Activated CD4-positive, CD25-positive, alpha-beta regulatory T cell treated with anti-CD3 and anti-CD28 coated beads, Interleukin-2, amount 50 U/mL, for 24 hours (primary cell): ENCODE measurements at places on chromosomes 12 and 14.

DNA sequence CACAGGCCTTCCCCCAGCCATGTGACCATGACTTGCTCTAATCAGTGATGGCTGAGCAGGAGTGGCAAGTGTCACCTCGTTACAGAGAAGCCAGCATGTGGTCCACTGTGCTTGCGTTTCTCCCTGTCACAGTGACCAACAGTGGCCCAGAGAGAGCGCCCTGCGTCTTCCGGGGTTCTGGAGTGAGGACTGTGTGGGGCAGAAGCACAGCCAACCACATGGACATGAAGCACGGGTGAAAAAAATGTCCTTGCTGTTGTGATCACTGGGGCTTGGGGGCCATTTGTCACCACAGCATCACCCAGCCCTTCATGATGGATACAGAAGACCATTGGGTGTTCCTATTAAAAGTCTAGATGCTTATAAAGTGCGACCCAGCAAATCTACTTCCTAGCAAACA, 174.6 kb upstream of the C14orf180 start:
- ATAC-seq: no peak

- no peak for ATAC-seq
These were observed 14.8 kb downstream of the MED13L start for GRCh38 chr12:116262741-116263140.

DNA sequence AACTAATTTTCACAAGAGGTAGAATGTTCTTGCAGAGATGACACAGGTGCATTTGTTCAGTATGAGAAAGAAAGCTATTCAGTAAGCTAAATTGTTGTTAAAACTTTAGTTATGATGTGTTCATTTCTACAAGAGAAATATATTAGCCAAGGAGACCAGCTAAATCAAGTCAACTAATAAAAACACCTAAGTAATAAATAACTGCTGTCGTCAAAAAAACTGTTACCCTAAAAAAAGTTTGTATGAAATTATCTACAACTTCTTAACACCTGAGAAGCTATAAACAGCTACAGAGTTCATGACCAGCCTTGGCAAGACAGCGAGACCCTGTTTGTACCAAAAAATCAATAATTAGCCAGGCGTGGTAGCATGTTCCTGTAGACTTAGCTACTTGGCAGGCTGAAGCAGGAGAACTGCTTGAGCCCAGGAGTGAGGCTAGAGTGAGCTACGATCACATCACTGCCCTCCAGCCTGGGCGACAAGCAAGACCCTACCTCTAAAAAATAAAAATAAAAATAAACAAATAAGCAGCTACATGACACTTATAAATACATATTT, 67.6 kb upstream of the AP4S1 start:
- no peak for ATAC-seq

DNA sequence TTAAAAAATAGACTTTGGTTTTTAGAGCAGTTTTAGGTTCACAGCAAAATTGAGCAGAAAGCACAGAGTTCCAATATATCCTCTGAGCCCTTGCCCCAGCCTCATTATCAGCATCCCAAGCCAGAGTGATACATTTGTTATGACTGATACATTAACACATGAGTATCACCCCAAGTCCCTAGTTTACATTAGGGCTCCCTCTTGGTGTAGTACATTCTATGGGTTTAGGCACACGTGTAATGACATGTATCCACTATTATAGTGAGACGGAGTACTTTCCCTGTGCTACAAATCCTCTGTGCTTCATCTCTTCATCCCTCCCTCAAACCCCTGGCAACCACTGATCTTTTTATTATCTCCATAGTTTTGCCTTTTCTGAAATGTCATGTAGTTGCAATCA, 22.5 kb upstream of the GSG1 start:
- no peak for ATAC-seq

GRCh38 chr12:51087818-51088217, 4.4 kb upstream of the CSRNP2 start:
- no peak for ATAC-seq

DNA sequence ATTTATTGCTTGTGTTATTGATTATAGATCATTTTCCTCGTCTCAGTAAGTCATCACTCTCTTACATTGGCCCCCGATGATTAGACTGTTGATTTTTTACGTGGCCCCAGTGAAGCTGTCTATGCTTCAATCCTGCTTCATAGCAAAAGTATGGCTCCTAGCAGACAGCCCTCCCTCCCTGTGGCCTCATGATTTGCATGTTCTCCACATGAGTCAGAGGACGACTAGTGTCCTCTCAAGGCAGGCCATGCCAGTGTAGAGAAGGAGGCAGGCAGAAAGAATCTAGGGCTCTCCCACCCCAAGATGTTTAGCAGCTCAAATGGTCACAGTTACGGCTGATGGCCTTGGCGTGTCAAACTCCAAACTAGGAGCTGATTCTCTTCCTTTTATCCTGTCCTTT, 59.6 kb downstream of the FIGNL2 start:
- no peak for ATAC-seq

DNA sequence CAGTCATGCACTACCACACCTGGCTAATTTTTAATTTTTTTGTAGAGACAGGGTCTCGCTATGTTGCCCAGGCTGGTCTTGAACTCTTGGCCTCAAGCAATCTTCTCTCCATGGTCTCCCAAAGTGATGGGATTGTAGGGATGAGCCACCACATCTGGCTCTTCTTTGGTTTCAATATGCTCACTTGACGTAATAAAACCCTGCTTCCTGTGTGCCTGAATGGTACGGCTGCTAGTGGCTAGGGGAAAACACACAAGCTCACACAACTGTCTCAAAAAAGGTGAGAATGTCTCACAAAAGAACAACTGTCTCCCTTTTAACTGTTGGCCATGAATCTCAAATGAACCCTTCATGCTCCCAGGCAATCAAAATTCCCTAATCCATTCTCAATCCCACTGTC, 15.0 kb downstream of the C1S start:
- ATAC-seq: no peak
